ENCODE measurements at places on chromosomes 1 and 21. TPM values are rescaled to one million over a fixed set of nuclear protein-coding genes. Genes with fewer than 3 reads are reported as not detected.

GRCh38 chr1:173525926-173526325 lies 48.8 kb downstream of the PRDX6 start:
- no peak for DNase-seq

DNA sequence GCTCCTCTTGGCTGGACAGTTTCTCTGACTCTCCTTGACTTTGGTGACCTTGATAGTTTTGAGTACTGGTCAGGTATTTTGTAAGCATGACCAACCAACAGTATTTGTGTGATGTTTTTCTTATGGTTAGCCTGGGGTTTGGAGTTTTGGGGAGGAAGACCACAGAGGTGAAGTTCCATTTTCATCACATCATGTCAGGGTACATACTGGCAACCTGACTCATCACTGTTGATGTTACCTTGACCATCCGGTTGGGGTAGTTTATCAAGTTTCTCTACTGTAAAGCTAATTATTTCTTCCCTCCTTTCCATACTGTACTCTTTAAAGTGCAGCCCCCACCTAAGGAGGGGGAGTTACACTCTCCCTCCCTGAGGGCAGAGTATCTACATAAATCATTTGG lies 13.4 kb downstream of the OSCP1 start:
- DNase-seq: no peak

- no peak for DNase-seq
These were observed 59.9 kb downstream of the LRRC8C start for GRCh38 chr1:89692601-89693521.

DNA sequence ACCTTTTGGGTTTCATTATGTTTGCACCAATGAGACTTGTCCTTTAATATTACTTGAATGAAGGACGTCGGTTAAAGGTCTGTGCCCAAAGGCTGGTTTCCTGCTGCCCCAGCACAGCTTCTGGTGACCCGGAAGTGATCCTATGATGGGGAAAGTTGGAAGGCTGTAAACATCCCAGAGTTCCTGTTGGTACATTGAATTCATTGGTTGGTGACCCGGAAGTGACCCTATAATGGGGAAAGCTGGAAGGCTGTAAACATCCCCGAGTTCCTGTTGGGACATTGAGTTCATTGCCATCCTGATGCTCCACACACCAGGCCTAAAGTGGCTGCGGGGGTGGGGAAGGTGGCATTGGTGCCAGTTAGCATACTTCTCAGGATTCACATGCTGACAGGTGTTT lies 187.3 kb downstream of the RYR2 start:
- no peak for DNase-seq

FCGR1A gene
- total RNA-seq: 10.1 TPM

GJA9 gene
- not detected for total RNA-seq

RABGAP1L gene
- 18.6 TPM for total RNA-seq
